Activated CD8-positive, alpha-beta memory T cell treated with anti-CD3 and anti-CD28 coated beads for 1 hour (primary cell): ENCODE measurements at places on chromosomes 5 and 9.

GRCh38 chr5:178561746-178562264 is 28.4 kb downstream of the COL23A1 start:
- no peak for DNase-seq

DNA sequence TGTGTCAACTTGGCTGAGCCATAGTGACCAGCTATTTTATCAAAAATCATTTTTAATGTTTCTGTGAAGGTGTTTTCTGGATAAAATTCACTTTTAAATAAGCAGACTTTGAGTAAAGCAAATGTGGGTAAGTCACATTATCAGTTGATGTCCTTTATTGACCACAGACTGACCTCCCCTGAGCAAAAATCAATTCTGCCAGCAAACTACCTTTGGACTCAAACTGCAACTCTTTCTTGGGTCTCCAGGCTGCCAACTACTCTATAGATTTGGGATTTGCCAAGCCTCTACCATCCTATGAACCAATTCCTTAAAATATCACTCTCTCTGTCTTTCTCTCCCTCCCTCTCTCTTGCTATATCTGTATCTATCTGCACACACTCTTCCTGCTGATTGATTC is 1571.7 kb upstream of the NUDT12 start:
- no peak for DNase-seq

- no peak for DNase-seq
Observed at GRCh38 chr5:45609661-45610060, 86.5 kb downstream of the HCN1 start.

DNA sequence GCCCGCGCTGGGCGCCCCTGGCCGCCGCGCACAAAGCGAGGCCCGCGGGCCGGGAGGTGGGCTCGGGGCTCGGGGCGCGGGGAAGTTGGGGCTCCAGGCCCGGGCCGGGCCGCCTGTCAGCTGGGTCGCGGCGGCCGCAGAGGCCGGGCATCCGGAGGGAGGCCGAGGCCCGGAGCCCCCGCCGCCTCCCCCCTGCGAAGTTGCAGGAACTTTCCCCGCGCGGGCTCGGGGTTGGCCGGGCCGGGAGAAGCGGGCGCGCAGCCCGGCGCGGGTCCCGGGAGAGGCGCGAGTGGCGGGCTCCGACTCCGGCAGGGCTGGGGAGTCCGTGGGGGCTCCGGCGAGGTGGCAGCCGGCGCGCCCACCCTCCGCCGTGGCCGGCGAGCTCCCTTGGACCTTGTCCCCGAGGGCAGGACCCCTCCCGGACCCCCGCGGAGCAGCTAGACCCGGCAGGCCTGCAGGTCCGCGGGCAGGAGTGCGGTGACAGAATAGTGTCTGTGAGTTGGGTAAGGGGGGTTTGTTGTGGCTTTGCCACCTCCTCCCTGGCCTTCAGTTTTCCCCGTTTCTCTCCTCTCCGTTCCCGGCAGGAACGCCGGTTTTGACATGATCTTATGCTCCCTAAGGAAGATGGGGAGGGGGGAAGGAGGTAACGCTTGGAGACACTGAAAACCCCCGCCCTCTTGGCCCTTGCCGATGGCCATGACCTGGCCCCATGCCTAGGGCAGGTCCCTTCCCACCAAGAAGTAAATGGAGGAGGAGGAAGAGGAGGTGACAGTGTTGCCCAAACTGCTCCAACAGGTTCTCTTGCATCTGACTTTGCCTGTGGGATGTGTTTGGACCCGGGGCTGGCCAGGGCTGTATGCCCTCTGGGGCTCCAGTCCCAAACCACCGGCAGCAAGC is 942 bp downstream of the PHF2 start:
- DNase-seq: no peak

- DNase-seq: no peak
Observed at GRCh38 chr5:179452356-179453230, 97.8 kb upstream of the RUFY1 start.

GRCh38 chr9:126348911-126349550 is 22.4 kb downstream of the MVB12B start:
- DNase-seq: no peak

- no peak for DNase-seq
Observed at GRCh38 chr9:16985559-16986348, 115.3 kb upstream of the BNC2 start.
